ENCODE measurements at places on chromosomes 2 and 18.

- DNase-seq = no peak
These were observed 17.0 kb downstream of the TMEM177 start for GRCh38 chr2:119696005-119696404.

DNA sequence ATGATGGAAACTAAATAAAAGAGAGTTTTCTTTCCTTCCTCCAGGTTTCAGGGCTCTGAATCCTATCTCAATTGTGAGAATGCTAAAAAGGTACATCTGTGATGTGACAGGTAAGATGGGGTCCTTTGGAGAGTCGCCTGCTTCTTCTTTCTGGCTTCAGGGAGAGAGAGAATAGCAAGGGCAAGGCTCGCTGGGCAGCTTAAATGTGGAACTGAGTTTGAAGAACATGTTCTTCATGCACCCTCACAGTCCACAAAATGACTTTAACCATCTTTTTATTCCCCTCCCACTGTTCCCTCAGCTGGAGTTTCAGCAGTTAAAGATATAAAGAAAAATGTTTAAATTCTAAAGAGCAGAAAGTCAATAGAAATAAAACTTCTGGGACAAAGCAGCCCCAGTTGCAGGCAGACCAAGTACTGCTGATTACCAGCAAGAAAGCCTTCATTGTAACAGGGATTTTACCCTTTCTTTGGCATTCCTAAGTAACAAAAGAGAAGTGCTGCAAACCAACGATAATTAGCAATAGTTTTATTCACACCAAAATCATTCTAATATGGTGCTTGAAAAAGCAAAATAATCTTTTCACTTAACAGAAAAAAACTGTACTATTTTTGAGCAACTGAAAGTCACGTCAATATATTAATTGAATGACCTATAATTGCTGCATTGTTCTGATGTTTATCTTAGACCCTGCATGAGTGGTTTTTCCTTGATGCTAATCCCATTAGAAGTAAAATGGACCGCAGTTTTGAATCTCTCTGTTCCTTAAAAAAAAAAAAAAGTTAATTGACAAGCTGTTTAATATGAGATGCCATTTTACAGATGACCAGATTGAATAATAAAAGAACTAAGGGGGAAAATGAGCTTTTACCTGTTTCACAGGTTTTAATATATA lies 61.5 kb downstream of the LRP2 start:
- peak; percentile 75 for DNase-seq

DNA sequence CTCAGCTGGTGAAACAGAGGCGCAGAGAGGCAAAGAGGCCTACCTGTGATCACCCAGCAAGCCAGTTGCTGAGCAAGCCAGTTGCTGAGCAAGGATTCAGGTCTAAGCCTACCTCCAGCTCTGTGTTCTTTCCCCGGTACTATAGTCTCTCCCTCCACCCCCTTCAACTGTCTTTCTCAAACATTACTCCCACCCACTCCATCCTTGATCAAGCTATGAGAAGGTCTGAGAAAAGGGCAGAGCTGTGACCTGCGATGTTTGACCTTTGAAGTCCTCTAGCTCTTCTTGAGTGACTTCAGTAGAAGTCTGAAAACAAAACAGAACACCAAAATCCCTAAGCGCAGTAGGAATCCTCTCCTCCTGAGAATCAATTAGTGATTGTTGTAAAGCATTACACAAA lies 665.2 kb upstream of the ID2 start:
- no peak for DNase-seq

DNA sequence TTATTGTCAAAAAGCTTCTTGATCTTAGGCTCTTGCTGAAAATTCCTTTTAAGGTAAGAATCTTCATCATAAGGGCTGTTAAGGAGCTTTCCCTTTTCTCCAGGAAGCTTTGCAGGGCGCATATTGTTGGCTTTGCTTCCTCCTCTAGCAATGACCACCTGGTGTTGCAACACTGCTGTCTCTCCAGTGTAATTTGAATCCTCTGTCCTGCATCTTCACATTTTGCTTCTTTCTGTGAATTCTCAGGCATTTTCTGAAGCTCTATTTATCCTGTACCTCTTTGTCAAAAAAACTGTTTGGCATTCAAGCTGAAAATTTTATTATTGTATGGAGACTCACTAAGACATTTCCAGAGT lies 533.1 kb upstream of the CHAC2 start:
- DNase-seq = peak; percentile 6

GRCh38 chr2:190528521-190529001 lies 6.0 kb downstream of the NEMP2 start:
- DNase-seq = no peak

- DNase-seq = no peak
These were observed 39.8 kb downstream of the RBM45 start for GRCh38 chr2:178152033-178152432.

GRCh38 chr18:63373161-63373560 lies 6.2 kb upstream of the KDSR start:
- DNase-seq = no peak

GRCh38 chr2:74735009-74735408 lies 81.0 kb downstream of the SEMA4F start:
- no peak for DNase-seq

- peak; percentile 6 for DNase-seq
These were observed 42.8 kb downstream of the CCDC102B start for GRCh38 chr18:68840554-68841263.

GRCh38 chr2:50752237-50752636 lies 279.7 kb downstream of the NRXN1 start:
- no peak for DNase-seq

DNA sequence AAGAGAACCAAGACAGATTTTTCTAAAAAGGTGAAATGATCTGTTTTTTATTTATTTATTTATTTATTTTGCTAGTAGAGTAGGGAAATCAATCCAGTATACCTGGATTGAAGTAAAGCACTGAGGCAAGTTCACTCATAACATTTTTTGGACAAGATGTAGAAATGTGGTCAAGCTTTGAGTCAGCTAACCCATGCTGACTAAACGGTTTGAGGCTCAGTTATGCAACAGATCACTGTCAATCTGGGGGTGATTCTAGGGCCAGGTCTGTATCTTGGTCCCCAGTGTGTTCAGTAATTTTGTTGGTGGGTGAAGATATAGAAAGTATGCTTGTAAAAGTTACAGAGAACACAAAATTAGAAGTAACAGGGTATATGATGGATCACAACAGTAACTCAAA lies 60.2 kb downstream of the RMDN2 start:
- DNase-seq = no peak
